AG04449 (cell line): ENCODE measurements at places on chromosomes 13 and 19.

DNA sequence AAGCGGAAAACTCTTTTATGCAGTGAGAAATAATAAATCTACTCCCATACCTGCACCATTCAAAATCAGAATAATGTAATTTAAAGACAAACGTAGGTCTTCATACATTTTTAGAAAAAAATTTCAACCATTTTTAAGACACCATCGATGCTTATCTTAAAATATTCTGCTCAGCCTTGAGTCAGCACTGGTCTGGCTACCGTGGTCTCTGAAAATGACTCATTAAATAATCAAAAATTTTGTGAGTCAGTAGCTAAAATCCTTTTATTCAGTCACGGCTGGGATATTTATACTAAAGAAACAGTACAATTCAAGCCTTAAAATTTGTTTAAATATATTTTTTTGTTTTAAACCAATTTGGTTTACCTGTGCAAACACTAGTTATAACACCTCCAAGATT is 2862.8 kb upstream of the PCDH20 start:
- DNase-seq: no peak

DNA sequence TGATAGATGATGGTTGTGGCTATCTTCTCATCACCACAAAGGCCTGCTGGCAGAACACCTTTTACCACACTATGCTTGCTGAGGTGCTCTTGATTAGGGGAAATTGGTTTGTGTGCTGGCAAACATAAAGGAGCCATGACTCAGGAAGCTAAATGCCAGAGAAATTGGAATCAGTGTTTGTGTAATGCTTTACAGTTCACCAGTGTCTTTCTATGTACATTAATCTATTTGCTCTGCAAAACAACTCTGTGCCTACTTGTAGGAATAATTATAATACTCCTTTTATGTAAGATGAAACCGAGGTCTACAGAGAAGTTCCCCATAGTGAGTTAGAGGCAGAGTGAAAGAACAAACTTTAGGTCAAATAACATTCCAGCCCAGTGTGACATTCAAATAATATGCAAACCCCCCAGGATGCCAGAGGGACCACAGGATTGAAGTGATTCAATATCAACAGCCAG is 390.5 kb upstream of the HTR2A start:
- DNase-seq: peak; percentile 57

DNA sequence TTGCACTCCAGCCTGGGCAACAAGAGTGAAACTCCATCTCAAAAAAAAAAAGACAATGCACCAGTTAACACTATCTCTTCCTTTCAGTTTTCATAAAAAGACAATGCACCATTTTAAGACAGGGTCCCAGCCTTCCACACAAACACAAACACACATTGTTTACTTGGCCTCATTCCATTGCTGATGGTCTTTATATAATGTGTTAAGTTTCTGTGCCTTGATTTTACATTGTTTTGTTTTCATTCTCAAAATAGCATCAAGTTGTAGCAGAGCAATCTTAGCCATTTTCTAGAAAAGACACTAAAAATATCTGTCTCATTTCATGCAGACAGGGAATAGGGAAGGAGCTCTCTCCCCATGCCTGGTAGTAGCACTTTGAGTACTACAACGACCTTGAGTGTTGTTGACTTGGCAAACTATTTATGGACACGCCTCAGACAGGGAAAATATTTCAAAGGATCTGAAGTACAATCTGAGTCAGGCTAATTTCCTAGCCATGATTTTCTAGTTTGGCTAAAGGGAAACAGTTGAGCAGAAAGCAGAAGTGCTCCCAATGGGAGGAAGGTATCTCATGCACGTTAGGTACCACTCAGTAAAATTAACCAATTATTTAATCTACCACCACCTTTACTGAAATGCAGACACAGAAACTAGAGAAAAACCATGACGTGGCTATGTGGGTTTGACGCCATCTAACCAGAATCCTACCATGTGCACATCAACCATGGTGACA is 120.6 kb downstream of the ABCC4 start:
- DNase-seq: no peak

DNA sequence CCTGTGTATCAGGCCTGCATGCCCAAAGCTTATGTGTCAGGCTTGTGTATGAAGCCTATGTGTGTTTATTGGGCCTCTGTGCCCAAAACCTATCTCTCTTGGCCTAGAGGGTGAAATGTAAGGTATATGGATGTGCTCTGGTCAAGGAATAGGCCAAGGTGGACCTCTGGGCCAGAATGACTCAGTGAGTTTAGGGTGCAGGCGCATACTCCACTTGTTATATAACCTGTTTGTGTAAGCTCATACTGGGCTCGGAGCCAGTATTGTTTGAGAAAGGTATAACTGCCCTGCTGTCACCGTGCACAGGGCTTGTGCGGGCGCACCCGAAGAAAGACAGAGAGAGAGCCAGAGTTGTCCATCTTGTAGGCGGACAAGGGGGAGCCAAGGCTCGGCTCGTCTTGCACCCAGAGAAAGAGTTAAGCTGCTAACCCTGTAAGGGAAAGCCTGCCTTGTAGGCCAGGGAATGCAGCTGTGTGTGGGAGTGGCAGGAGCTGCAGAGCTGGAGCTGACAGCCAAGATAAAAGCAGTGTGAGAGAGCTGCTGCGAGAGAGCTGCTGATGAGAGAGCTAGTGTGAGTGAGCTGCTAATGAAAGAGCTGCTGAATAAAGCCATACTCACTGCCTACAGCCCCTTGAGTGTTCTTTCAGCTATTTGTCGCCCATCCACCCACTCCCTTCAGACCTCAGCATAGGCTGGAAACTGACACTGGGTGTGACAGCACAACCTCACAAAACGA is 43.4 kb upstream of the N4BP2L1 start:
- DNase-seq: no peak

DNA sequence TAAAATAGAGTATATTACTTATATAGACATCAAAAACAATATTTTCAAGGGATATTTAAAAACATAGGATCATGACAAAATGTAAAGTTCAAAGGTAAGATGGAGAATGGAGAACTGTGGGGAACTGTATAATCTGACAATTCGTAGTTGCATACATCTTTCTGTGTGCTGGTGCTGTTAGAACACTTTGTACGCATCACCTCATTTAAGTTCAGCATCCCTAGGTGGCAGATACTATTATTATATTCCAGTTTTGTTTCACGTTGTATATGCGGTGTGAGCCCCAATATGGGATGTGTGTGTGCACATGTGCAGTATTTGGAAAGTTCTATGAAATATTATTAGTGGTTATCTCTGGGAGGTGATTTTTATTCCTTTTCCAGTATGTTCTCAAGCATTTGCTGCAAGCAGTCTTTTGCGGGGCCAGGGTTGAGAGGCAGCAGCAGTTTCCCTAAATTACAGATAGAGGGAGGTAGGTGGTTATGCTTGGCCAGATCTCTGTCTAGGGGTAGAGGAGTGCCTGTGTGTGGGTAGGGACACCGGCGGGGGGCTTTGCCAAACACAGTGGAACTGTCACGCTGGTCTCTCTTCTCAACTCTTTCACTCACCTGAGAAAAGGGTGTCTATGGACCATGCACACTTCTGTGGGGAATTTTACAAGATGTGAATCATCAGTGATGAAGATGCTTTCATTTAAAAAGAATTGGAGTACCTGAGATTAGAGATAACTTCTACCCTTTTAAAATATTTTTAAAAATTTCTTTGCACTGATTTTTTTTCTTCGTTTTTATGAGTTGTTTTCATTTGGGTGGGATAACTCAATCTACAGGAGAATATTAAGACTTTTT is 55.6 kb upstream of the ALOX5AP start:
- DNase-seq: no peak

DNA sequence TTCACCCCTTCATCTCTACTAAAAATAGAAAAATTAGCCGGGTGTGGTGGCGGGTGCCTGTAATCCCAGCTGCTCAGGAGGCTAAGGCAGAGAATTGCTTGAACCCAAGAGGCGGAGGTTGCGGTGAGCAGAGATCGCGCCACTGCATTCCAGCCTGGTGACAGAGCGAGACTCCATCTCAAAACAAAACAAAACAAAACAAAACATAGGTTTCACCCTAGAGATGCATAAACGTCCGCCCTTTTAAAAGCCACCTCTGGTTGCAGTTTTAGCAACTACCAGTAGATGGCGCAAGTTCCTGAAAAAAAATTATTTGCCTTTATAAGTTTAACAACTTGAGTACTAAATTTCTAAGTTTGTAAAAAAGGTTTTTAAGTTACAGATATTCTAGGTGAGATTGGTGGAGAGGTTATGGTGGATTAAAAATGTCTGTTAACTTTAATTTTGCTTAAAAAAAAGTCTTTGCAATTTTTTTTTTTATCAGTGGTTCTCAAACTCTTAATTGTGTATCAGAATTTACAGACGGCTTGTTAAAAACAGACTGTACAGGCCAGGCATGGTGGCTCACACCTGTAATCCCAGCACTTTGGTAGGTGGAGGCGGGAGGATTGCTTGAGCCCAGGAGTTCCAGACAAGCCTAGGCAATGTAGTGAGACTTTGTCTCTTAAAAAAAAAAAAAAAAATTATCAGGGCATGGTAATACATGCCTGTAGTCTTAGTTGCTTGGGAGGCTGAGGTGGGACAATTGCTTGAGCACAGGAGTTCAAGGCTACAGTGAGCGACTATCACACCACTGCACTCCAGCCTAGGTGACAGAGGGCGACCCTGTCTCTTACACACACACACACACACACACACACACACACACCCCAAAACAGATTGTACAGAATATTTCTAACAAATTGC is 42.1 kb downstream of the NAA16 start:
- no peak for DNase-seq

DNA sequence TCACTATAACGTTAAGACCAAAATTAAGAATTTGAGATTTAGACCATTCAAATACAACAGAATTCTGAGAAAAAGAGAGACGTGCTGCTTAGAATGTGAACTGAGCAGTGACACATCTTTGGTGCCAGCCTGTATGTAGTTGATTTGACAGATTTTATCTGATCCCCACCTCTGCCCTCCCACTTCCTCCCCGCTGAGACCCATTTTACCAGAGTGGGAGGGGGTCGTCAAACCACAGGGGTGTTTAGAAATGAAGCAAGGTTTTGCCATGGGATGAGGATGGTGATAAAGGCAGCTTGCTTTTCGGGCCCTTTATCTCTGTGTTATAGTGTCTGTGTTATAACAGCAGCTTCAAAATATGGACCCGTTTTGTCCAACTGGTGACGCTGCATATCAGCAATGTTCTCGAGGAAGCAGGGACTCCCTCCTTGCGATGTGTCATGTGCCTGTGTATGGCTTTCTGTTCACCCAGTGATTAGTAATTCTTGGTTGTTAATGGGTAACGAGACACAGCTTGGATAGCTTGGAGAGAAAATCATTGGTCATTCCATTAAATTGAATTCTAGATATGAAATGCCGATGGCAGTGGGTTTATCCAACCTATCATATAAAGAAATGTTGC is 125.0 kb downstream of the HS6ST3 start:
- DNase-seq: no peak

DNA sequence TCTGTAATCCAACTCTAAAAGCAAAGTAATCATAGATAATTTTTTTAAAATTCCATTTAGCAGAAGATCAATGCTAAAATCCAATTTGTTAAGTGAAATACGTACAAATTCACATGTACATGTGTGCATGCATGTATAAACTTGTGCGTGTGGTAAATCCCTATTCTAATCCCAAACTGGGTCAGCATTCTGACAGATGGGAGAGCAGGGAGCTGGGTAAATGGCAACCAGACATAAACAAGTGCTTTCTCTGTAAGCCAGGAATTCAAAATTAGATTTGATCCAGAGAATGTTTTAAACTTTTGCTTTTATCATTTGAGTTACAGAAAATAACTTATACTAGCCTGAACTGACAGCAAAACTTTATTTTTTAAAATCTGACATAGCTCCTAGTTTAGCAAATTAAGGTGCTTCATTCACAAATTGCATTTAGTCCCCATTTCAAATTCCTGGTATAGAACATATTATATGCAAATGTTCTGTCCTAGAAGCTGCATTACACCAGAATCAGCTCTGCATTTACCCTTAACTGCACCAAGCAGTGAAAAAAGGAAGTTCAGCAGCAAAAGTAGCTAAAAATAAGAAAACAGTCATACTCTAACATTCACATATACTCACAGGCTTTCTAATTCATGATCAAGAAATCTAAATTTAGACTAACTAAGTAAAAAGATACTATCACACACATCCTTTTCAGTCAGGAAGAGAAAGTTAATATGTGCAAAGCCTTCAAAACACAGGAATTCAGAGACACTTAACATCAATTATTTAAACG is 32.6 kb downstream of the UBL3 start:
- DNase-seq: no peak

DNA sequence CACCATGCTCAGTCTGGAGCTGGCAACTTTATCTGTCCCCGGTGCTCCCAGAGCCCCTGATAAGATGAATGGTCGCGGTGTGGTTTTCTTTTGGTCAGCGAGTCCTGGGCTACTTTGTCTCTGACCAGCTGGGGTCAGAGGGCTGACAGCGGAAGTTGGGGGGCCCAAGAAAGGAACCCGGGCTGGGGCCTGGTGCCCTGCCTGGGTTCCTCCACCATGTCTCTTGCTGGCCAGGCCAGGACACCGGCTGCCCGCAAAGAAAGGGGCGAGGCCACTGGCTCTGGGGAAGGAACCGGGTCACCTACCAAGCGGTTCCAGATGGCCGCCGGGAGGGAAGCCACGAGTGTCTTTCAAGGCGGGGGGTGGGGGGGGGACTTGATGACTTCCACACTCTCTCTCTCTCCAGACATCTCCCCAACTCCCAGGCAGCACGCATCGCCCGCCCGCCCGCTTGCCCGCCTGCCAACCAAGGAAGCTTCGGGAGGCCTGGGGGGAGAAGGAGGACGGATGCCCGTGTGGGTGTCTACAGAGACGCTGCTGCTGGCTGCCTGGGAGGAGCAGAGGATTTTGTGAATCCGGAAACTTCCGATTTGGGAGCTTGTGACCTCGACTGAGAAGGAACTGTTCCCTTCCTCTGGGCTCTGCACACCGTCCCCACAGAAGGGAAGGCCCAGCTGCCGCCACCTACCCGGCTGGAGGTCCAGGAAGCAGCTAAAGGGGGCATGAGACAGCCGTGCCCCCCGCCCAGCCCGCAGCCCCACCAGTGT is 1.1 kb downstream of the PIP5K1C start:
- DNase-seq: no peak
